ENCODE measurements at places on chromosomes 12 and 14.
A peak's percentile ranks its signal among the peaks of the same experiment; 100 is the strongest.

DNA sequence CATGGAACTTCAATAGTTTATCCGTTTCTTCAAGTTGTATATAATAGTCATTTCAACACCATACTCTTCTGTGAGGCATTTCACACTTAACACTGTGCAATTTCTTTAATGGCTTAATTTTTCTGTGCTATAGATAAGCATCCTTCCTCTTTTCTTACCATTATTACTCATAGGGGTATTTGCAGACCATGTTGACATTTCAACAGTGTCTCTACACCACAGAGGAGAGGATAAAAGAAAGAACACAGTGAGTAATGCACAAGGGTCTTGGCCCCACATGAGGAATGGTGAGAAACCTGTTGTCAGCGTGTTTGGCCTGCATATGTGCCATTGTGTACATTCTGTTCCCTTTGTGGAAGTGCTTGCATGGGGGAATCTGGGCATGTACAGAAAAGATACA, 421.5 kb upstream of the MDGA2 start:
- no peak for DNase-seq

DNA sequence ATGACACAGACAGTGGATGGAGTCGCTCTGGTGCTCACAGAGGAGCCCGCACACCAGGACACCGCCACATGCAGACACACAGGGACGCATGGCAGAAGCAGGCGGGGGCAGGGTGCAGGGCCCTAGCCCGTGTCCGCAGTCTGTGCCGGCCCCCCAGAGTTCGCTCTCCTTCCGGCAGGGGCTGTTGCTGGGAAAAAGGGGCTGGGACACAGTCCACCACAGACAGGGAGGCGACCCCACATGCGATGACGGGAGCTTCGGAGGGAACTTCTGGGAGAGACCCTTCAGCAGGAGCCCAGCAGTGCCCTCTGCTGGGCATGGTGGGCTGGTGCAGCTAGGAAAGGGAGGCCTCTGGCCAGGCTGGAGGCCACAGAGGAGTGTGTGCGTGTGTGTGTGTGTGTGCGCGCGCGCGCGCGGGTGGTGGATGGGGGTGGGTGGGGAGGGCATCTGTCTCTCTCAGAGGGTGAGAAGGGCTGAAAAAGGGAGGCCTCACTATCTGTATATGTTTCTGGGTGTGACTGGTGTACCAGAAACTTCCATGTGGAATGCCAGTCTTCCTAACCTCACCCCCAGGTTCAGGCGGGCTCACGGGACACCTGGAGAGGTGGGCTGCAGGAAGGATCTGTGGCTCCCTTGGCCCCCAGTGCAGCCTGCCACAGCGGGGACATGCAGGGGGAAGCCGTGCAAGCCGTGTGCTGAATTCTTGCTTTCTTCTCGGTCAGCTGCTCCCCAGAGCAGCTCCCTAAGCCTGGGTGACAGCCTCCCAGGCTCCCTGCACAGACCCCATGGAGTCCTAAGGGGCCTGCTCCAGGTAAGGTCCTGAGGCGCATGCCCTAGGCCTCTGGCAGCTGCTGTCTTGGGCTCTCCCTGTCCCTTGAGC, 60.7 kb downstream of the PLEKHG3 start:
- peak; percentile 91 for DNase-seq

GRCh38 chr14:92247947-92248346, 75.0 kb upstream of the SLC24A4 start:
- no peak for DNase-seq

- no peak for DNase-seq
Observed at GRCh38 chr12:116455540-116456329, 103.4 kb upstream of the MAP1LC3B2 start.

DNA sequence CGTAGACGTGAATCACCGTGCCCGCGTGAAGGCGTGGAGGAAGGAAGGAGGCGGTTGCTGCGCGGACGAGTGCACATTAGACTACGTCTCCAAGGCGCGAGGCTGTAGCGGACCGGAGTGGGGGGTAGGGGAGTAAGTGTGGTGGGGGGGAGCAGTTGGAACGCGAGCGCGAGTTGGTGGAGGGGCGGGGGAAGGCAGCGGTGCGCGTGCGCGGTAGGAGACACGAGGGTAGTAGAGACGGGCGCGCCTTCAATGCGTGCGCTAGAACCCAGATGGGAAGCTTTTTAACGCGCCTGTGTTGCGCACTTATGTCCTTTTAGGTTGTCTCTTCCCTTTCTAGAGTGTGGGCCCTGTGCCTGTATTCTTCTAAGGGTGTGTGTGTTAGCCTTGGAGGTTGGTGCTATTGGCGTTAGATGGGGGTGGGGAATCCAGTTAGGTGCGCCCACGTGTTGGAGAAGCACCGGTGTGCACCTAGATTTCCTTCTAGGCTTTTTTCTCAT, 604 bp downstream of the EIF4B start:
- DNase-seq, result peak; percentile 72

DNA sequence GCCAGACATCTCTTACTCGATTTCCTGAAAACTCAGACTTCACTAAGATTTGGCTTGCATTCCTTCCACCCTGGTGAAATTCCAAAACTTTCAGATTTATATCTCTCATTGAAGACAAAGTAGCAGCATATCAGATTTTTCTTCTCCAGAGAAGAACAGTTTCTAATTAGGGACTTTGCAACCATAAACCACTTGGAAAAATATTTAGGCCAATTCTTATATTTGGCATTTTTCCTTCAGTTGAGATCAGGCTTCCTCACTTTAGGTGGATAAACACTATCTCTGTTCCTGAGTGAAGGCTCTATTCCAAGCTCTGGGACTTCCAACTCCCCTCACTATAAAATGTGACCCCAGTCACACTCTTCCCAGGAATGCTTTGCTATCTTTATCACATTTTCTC, 1434.3 kb upstream of the FLRT2 start:
- DNase-seq, result no peak

GRCh38 chr12:104669851-104670337, 213.1 kb downstream of the CHST11 start:
- DNase-seq, result no peak

- no peak for DNase-seq
Observed at GRCh38 chr12:102437511-102437910, 42.9 kb downstream of the IGF1 start.

DNA sequence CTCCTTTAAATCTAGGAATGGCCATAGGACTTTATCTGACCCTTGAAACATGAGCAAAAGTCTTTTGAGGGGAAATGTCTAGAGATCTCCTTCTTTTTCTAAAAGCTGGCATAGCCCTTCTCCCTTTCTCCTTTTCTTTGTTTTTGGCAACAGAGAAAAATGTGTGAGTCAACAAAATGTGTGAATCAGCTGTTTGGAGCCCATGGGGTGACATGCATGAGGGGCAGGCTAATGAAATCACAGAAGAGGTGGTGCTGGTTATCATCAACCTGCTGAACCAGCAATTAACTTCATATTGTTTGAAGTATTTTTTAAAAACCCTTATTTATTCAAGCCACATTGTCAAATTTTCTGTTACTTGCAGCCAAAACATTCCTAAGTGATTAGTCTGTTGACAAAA, 132.3 kb downstream of the CCDC59 start:
- DNase-seq, result no peak

DNA sequence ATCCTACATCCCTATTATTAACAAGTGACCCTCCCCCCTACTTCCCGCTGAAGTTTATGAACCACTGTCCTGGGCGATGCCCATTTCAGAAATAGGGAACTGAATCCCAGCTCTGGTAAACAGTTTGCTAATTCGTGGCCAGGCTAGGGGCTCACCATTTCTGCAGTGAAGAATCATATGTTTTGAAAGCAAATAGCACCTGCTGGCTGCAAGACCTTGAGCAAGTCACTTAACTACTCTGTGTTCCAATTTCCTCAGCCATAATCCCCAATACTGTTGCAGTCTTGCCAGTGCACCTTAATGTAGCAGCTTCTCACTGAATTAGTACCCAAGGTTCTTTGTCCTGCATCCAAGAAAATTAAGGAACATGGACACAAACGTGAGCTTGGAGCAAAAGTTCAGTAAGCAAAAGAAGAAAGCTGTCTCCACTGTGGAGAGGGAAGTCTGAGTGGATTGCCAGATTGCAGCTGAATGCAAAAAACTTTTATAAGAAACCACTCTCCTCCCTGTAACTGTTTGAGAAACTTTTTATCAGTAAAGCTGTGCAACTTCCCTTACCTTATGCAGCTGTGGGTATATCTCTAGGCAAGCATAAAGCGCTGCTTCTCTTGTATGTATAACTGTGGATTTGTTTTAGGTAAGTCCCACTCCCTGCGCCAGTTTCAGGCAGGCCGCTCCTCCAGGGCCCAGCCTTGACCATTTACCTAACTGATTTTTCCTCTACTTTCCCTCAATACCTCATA, 824 bp downstream of the OAS1 start:
- no peak for DNase-seq

DNA sequence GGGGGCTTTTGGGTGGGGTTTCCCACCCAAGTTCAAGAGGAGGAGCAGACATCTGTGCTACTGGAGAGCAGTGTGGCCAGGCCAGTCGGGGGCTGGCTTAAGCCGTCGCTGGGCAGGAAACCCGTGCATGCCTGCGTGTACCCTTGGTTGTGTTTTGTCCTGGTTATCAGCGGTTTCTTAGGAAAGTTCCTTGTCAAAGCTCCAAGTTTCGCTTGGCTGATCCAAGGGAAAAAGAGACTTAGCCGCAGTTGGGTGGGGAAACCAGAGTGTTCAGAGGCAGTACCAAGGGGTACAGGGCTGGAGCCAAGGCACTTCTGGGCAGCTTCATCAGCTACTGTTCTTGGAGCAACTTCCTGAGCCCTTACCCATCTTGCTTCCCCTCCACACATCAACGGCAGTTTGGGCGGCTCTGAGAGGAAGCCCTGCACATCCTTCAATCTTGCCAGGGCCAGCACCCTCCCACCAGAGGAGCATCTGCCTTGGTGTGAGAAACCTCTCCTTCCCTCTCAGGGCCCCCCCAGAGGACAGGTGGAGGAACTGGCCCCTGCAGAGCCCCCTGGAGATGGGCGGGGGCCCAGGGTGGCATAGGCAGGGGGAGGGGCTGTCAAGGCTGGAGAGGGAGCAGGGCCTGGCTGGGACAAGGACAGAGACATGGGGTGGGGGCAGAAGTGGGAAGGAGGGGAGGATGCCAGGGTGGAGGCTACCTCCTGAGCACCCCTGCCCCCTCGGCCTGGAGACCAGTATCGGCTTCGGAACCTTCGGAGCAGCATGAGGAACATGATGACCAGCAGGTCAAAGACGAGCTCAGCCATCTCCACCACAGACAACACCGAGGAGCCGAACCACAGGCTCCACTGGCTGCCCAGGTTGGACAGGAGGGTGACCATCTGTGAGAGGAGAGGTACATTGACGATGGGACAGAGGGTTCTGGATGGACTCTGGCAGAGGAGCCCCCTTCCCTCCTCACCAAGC, 5.8 kb upstream of the TNFRSF1A start:
- no peak for DNase-seq

Measured in HuH-7 (cell line).